ENCODE measurements at places on chromosomes 5 and 9.

- no peak for DNase-seq
Observed at GRCh38 chr9:35257986-35258659, 96.3 kb downstream of the UNC13B start.

GRCh38 chr5:163695830-163696578, 190.6 kb downstream of the MAT2B start:
- DNase-seq = peak; percentile 24

- no peak for DNase-seq
Observed at GRCh38 chr9:115250621-115251032, 132.7 kb upstream of the TNC start.

DNA sequence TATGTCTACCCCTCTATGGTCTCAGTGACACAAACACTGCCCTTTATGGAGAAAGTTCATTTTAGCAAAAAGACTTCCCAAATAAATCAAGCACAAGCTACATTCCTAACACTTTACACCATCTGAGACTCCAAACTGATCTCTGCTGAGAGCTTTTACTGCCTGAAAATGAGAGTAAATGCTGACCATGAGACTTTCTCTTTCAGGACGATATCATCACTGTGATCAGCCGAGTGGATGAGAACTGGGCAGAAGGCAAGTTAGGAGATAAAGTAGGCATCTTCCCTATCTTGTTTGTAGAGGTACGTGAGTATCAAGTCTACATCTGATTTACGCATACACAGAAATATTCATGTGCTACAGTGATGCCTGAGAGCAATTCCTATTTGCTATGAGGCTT, 67.5 kb downstream of the SH3RF2 start:
- DNase-seq = no peak

- DNase-seq = no peak
Observed at GRCh38 chr5:139342423-139342723, 719 bp downstream of the PAIP2 start.
